ENCODE measurements at places on chromosomes 1 and 21.
A peak's percentile ranks its signal among the peaks of the same experiment; 100 is the strongest.

- no peak for DNase-seq
Observed at GRCh38 chr21:38244407-38244787, 12.4 kb upstream of the KCNJ15 start.

DNA sequence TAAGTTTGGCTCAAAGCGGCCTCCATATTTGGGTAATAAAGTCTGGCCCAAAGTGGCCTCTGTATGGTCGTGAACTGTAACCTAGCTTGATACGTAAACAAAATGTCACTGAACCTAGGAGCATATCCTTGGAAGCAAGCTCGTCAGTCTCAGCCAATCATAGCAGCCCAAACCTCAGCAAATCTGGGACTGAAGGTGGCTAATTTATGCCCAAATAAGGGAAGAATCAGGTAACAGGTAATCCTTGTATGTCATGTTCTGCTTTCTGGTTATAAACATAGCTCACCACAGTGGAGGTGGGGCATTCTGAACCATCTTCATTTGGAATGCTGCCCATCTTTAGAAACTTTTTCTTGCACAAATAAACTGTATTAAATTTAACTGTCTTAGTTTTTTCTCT lies 281.1 kb downstream of the TTLL7 start:
- no peak for DNase-seq

DNA sequence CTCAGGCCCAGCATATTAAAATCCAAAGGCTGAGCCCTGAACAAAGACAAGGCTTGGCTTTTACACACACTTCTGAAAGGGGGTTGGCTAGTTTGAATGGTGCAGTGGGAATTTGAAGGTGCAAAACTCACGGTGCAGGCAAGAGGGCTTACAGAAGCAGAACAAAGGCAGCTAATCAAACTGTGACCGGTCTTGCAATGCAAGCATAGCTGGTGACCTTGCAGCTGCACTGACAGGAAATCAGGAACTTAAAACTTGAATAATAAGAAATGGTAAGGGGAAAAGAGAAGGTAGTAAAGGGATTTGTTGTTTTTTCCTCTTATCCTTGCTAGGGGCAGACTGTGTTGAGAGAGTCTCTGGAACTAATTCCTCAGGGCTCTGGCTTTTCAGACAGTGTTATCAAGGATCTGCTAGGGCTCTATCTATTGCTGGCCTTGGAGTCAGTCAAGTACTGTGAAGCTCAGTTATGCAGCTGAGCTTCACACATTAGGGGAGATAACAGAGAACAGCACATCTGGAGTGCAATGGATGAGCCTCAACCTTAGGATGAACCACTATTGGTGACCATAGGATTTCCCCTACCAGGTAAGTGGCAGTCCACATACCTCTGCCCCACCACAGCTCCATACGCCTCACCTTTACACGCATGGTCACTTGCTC lies 97.6 kb downstream of the PPIAL4G start:
- peak; percentile 13 for DNase-seq

GRCh38 chr1:225872075-225872430 lies 10.1 kb downstream of the TMEM63A start:
- no peak for DNase-seq
